ENCODE measurements at places on chromosomes 16 and 17.

DNA sequence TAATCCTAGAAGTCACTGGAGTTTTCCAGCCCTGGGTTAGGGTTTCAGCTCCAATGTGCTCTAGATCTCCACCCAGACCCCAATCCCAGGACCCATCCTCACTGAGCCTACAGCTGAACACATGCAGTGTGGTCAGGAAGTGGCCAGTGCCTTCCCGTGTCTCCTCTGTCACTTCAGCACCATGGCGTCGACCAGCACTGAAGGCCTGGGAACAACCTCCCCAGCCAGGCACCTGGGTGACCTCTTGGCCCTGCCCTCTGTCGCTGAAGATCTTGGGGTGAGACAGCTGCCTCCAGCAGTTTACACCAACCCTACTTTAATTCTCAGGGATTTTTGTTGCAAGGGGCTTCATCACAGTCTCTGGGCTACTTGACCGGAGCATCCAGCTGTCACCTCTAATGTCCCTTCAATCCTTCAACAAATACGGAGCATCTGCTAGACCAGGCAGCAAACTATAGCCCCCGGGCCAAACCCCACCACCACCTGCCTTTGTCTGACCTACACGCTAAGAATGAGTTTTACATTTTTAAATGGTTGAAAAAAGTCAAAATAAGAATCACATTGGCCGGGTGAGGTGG, 18.0 kb upstream of the GSG1L start:
- no peak for DNase-seq

DNA sequence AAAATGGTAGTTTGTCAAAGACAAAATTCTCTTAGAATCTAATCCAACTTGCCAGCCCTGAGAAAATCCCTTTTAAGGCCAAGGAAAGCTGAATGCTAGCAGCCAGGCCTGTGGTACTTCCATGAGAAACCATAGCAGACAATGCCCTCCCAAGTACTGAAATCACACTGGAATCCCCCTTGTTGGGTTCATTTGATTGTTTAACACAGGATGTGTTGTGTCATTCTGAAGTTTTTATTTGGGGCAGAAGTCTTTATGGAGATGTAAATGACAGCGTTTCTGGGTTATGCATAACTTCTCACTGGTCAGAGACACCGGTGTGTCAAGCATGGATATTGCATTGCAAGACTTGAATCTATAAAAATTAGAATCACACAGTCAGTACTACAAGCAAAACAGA, 6.0 kb upstream of the ARL2BP start:
- DNase-seq = no peak

DNA sequence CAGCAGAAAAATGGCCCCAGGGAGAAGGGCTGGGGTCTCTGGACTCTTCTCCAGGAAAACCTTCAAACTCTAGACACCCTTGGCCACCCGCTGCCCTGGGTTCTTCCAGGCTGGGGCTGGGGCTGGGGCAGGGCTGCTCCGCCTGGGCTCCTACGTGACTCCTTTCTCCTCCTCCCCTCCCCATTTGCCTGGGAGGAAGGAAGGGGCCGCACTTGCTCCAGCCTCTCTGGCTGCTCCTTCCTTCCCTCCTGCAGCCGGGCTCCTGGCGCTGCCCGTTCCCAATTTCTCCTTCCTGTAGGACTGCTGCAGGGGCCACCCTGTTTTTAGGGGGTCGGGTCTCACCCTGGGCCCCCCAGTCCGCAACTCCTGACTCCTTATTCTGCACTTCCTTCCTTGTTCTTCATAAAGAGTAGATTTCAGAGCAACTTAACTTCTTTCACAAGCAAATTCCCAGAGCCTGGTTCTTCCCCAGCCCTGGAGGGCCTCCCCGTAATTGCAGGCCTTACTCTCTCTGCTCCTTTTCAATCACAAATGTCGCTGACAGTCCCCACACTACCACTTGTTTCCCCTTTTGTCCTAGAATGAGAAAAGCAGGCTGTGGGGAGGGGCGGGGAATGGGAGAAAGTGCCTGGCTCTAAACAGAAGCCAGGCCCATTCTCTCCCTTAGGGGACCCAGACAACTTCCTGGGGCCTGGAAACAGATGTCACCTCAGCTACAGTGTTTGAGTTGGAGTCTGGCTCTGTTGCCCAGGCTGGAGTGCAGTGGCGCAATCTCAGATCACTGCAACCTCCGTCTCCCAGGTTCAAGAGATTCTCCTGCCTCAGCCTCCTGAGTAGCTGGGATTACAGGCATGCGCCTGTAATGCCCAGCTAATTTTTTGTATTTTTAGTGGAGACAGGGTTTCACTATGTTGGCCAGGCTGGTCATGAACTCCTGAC, 137.8 kb downstream of the ENGASE start:
- peak; percentile 74 for DNase-seq

DNA sequence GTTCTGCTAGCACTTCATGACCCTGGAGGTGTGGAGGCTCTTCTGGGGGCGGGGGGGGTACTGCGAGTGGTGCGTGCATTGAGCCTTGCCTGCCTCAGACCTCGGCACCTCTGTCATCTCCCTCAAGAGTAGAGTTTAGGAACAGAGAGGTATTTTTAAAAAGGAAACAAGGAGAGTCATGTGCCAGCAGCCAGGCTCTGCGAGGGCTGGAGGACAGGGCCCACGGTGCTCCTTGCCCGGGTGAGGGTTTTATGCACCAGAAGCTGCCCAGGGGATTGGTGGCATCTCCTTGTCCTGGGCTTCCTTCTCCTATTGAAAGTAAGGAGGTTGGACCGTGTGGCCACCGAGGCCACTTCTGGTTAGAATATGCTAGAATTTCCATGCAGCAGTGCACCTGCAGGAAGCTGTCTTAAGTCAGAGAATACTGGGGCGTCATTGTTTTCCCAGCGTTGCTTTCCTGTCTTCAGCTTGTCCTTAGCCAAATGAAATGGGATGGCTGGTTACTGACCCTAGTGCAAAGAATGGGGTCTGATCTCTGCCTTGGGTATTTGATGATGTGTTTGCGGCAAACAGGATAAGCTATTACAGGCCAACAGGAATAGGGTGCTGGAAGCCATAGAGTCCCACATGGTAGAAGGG, 3.2 kb downstream of the CBX2 start:
- DNase-seq = no peak

DNA sequence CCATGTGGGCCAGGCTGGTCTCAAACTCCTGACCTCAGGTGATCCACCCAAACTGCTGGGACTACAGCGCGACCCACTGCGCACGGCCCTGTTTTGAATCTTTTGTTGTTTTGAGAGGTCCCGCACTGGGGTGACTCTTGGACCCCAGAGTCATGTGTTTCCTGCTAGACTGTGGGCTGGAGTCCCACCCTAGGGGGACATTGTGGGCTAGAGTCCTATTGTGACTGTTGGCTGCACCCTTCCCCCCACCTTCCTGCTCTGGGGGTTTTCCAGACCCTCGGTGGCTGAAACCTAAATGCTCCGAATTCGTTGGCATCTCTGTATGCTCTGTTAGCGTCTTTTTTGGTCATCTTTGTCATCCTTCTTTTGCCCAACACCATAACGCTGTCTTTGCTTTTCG, 16.0 kb downstream of the NUPR1 start:
- DNase-seq = no peak

- DNase-seq = no peak
These were observed 16.4 kb upstream of the HERPUD1 start for GRCh38 chr16:56915336-56916119.

DNA sequence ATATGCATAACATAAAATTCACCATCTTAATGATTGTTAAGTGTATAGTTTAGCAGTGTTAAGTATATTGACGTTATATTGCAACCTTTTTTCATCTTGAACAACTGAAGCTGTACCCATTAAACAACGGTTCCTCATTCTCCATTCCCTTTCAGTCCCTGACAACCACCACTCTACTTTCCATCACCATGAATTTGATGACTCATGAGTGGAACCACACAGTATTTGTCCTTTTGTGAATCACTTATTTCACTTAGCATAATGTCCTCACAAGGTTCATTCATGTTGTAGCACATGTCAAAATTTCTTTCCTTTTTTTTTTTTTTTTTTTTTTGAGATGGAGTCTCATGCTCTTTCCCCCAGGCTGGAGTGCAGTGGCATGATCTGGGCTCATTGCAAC, 46.0 kb downstream of the HOXB1 start:
- DNase-seq = no peak

DNA sequence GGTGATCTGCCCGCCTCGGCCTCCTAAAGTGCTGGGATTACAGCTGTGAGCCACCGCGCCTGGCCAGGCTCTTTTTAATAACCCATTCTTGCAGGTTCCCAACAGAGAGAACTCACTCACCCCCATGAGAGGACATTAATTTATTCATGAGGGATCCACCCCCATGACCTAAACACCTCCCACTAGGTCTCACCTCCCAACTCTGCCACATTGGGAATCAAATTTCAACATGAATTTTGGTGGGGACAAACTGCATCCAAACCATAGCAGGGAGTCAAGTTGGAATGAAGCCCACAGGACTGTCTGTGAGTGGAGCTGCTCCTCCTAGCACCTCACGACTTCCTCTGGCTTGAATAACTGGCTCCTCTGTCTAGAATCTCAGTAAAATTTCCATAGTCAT, 85.5 kb downstream of the WWP2 start:
- no peak for DNase-seq

All from iPS-NIHi11 (cell line).